ENCODE measurements at places on chromosomes 13 and 19.

DNA sequence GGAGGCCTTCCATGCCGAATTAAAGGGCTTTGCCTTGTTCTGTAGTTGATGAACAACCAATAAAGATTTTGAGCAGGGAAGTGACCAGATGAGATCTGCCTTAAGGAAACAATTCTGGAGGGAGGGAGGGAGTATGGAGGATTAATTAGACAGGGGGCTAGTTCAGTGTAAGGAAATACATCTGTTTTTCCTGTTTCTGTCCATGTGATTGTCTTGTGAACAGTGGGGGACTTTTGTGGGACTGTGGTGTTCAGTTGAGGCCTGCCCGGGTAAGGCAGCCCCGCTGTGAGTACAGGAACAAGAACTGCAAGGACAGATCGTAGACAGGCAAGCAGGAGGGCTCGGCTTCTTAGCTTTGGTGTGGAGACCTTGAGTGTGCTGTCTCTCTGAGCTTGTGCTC lies 59.0 kb downstream of the DGKH start:
- no peak for DNase-seq

DNA sequence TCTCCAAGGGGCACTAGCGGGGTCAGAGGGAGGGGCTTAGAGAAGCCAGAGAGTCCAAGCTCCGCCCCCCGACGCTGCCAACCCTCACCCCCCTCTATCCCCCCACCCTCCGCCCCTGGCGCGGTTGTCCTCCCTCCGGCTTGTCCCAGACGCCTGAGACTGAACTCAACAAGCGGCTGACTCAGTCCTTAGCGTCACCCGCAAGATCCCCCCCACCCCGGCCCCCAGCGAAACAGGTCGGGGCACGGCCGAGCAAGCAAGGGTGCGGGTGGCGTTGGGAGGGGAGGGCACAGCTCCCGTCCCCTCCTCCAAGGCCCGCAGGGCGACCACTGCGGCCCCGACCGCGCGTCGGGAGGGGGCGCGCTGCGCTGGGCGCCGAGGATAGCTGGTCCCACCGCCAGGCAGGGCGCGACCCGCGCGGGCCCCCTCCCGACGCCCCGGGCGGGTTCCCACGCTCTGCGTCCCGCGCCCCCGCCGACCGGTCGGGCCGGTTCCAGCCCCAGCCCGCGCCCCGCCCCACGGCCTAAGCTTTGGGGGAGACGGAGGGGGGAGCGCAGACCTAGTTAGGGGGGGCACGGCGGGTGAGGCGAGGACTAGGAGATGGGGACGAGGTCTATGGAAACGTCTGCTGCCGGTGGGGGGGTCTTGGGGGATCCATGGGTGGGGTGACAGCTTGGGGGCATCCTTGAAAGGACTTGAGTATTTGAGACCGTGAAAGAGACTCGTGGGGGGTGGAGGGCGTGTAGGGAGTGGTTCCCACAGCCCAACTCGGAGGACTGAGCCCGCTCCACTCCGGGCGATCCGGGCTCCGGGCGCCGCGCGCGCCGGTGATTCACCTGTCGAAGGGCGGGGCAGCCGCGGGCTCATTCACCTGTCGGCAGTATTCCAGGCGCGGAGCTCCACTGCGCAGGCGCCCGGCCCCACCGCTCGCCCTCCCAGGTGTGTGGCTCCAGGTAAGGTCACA lies 5.1 kb downstream of the NOTCH3 start:
- no peak for DNase-seq

- DNase-seq = peak; percentile 33
Observed at GRCh38 chr13:80361883-80362327, 21.0 kb upstream of the SPRY2 start.

DNA sequence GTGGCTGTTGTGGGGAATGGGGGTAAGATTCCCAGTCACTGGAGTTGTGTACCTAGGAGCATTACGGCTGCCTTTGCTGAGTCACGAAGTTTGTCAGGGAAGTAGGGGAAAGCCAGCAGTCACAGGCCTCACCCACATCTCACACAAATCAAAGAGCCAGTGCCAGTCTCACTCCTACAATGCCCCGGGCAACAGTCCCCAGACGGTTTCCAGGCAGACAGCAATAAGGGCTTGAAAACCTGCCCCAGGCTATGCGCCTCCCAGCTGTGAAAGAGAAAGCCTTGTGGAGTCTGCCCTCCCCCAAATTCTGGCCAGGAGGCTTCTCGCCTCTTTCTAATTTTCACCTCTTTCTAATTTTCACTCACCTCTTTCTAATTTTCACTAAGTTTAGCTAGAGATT lies 142.3 kb upstream of the EDNRB start:
- no peak for DNase-seq

DNA sequence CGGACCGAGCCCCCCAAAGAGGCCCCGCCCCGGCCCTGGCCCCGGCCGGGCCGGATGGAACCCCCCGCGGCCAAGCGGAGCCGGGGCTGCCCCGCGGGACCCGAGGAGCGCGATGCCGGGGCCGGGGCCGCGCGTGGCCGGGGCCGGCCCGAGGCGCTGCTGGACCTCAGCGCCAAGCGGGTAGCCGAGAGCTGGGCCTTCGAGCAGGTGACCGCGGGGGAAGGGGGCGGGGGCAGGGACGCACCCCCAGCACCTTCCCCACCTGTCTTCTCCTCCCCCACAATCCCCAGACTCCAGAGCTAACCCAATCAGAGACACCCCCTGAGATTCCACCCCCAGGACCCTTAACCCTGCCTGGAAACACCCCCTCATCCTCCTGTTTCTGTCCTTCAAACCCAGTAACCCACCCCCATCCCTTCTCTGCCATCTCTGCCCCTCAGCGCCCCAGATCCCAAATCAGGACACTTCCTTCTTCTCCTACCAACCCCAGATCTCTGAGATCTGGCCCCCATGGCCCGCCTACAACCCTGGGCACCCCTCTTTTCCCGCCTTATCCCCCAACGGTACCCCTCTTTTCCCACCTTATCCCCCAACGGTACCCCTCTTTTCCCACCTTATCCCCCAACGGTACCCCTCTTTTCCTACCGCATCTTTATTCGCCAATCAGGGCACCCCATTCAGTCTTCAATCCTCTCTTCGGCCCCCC lies 505 bp downstream of the ZSWIM4 start:
- no peak for DNase-seq
